ENCODE measurements at places on chromosomes 16 and 17. TPM values are rescaled to one million over a fixed set of nuclear protein-coding genes. Genes with fewer than 3 reads are reported as not detected.

Gene MT3
- 0.91 TPM for polyA plus RNA-seq

Gene UNC45B
- polyA plus RNA-seq: 0.03 TPM

Gene FBXW10
- not detected for polyA plus RNA-seq

Gene KRT40
- polyA plus RNA-seq: not detected

Gene KRTAP2-2
- polyA plus RNA-seq: not detected

Gene ATP6V0D1
- polyA plus RNA-seq: 77.2 TPM

Gene CX3CL1
- polyA plus RNA-seq: 8.9 TPM

Gene OTOA
- not detected for polyA plus RNA-seq

Gene NATD1
- polyA plus RNA-seq: 7.3 TPM

Gene SLC22A31
- 1.1 TPM for polyA plus RNA-seq

Gene KRT20
- polyA plus RNA-seq: 0.03 TPM

Gene FOXN1
- polyA plus RNA-seq: not detected

Gene KCTD19
- 0.05 TPM for polyA plus RNA-seq

Gene SLC9A5
- 1.6 TPM for polyA plus RNA-seq
